ENCODE measurements at places on chromosomes 5 and 9. TPM values are rescaled to one million over a fixed set of nuclear protein-coding genes. Genes with fewer than 3 reads are reported as not detected.

The ELP1 gene
- 41.9 TPM for total RNA-seq

The PCDHA4 gene
- total RNA-seq: 1.2 TPM

The NMUR2 gene
- total RNA-seq: not detected

- no peaks in the 10 kb centered on the region for H3K36me3 ChIP-seq
- no peaks in the 10 kb centered on the region for H3K27me3 ChIP-seq
Observed at GRCh38 chr5:138694146-138694545, 59.1 kb upstream of the CTNNA1 start.

- no peak overlapping the region for H3K27ac ChIP-seq
- peak; percentile 85 for DNase-seq
- H3K4me1 ChIP-seq: peaks cover 2% of the 10 kb centered on the region
- H3K4me3 ChIP-seq: no peak overlapping the region
Observed at GRCh38 chr5:97629276-97629675, 446.2 kb upstream of the RIOK2 start.

DNA sequence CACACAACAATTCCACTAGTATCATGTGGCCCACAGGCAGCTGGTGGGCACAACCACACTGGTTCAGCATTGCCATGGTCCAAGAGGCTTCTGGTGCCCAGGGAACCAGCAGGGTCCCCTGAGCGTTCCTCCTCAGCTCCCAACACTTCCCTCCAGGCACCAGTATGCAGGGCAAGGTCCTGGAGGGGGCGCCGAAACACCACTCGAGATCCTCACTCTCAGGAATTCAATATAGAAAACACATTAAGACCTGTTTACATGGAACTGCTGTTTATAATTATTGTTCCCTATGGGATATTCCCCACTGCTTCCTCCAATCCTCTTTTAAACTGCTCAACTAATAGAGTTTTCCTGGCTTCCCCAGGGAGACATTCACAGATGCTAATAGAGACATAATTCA lies 91.9 kb upstream of the GABRP start:
- DNase-seq: no peak
- no peak overlapping the region for H3K27ac ChIP-seq
- no peaks in the 10 kb centered on the region for H3K36me3 ChIP-seq

DNA sequence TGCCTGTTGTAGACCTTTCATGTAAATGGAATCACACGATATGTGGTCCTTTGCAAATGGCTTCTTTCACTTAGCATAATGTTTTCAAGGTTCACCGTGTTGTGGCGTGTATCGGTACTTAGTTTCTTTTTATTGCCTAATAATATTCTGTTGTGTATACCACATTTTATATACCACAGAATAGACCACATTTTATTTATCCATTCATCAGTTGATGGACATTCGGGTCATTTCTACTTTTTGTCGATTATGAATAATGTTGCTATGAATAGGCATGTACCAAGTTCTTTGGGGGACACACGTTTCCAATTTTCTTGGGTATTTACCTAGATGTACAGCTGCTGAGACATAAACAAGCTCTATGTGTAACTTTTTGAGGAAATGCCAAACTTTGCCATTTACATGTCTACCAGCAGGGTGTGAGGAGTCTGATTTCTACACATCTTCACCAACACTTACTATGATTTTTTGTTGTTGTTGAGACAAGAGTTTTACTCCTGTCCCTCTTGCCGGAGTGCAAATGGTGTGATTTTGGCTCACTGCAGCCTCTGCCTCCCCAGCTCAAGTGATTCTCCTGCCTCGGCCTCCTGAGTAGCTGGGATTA lies 144.7 kb downstream of the RGS3 start:
- no peak overlapping the region for H3K27ac ChIP-seq
- H3K4me1 ChIP-seq: peaks cover 13% of the 10 kb centered on the region
- H3K4me3 ChIP-seq: no peak overlapping the region
- no peak for DNase-seq
- no peaks in the 10 kb centered on the region for H3K36me3 ChIP-seq
- H3K27me3 ChIP-seq: no peaks in the 10 kb centered on the region

DNA sequence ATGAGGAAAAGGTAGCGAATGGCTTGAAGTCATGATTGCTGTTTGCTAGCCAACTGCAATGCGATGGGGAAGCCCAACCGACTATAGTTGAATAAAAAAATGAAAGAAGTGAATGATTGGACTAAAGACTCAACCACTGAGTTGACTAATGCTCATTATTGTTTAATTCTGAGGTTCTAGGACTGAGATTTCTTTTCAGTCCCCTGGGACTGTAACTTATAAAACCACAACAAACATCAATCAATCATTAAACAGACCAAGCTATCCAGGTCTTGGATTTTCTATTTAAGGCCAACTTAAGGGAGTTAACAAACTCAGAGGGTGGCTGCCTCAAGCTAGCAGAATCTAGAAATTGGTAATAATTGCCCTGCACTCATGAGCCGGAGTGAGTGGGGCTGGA lies 154.2 kb downstream of the DOCK2 start:
- H3K4me3 ChIP-seq: no peak overlapping the region
- H3K27ac ChIP-seq: no peak overlapping the region
- no peaks in the 10 kb centered on the region for H3K27me3 ChIP-seq
- no peak for DNase-seq

DNA sequence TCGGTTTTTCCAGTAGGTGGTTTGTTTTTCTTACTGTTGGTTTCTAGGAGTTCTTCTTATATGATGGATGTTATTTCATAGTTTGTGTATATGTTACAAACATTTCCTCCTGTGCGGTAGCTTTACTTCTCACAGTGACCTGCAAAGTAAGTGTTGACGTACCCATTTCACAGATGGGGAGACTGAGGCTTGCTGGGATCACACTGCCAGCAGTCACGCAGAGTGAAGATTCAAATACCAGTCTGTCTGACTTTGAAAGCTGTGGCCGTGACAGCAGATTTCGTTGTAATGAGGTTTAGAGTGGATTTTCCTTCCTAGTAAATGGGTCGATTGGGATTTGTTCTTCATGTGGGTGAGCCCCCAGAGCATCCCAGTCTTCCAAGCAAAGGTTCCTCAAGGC lies 13.0 kb downstream of the DBH start:
- no peak for DNase-seq
- H3K27me3 ChIP-seq: no peaks in the 10 kb centered on the region
- H3K36me3 ChIP-seq: no peaks in the 10 kb centered on the region
- H3K4me3 ChIP-seq: no peak overlapping the region
- H3K27ac ChIP-seq: no peak overlapping the region

Measured in fibroblast of lung (primary cell).